ENCODE measurements at places on chromosomes 6 and 20.
A peak's percentile ranks its signal among the peaks of the same experiment; 100 is the strongest.

DNA sequence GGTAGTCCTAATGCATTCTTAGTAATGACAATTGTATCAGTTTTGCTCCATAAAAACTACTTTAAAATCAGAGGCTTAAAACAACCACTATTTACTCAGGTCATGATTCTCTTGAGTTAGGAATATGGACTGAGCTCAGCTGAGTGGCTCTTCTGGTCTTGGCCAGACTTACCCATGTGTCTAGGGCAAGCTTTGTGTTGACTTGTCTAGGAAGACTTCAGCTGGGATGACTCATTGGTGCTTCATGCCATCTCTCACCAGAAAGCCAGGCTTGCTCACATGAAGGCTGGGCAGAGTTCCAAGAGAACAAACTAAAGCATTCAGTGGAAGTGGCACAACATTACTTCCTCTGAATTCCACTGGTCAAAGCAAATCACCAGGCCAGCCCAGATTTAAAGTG, 155.3 kb downstream of the DHX35 start:
- DNase-seq, result no peak

GRCh38 chr6:30006170-30007131, 54.6 kb upstream of the POLR1H start:
- DNase-seq, result peak; percentile 5

DNA sequence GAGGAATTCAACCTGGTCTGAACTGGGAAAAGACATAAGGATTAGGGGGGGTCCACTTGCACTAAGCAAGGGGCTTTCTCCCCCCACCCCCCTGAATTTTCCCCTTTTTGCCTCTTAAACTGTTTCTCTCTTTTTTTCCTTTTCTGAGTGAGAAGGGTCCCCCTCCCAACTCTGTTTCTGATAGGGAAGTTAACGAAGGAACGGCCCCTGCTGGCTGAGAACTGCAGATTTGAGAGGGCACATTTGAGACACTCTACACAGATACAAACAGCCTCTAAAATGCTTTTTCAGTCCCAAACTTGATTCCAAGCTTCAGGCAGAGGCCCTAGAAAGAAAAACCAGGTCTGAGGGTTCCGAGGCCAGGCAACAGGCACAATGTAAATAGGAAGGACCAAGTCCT, 91.7 kb downstream of the JARID2 start:
- no peak for DNase-seq

DNA sequence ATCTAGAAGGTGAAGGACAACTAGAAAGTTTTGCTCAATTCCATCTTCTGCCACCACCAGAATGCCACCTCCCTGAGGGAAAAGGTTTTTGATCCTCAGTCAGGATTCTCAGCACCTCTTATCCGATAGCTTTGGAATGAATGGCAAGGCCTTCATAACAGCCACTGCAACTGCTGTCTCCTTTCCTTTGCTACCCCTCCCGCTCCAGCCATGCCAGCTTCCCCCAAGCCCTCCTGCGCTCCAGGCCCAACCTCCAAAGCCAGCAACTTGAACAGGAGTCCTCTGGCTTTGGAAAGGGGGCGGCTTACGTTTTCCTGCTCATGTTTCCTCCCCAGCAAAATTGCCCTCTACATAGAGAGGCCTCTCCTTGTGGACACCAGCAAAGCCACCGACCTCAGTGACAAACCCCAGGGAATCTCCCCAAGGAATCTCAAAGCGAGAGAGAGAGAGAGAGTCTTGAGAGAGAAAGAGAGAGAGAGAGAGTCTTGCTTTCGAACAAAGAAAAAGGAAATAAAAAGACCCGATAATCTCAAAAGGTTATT, 420 bp upstream of the BTN2A1 start:
- DNase-seq, result no peak

GRCh38 chr6:46014046-46014445, 1.6 kb downstream of the CLIC5 start:
- DNase-seq, result no peak

DNA sequence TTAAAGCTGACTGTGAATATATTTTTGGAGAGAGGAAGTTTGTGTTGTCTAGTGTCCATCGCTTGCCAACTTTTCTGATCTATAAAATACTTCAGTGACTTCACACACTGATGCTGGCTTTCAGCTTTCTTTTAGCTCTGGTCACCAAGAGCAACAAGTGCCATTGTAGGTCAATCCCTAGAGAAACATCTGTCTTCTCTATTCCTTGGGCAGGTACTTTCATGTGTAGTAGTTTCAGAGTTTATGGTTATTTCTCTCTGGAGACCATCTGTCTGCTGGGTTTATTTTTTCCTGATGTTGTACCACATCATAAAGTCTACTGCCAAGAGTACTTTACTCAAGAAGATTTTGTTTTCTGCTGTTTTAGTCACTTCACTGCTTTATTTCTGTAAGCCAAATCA, 249.9 kb downstream of the KHDC1L start:
- DNase-seq, result no peak

GRCh38 chr6:111796310-111796918, 76.8 kb downstream of the FYN start:
- no peak for DNase-seq

GRCh38 chr6:39084506-39084905, 30.5 kb downstream of the SAYSD1 start:
- no peak for DNase-seq

DNA sequence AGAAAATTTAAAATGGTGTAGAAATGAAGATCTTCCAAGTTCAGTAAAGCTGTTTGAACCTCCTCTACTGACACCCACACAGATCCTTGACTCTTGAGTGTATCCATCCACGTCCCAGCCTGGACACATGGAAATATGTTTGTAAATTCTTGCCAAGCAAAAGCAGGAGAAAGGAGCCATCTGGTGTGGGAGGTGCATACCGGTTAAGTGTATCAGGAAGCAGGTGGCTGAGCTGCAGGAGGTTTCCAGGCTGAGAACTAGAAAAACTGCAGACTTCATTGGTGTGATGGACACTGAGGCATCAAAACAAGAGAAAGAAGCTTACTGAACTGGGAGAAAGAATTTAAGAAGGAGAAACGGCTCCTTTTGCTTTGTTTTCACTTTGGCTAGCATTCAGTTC, 229.9 kb upstream of the GRIK2 start:
- no peak for DNase-seq

DNA sequence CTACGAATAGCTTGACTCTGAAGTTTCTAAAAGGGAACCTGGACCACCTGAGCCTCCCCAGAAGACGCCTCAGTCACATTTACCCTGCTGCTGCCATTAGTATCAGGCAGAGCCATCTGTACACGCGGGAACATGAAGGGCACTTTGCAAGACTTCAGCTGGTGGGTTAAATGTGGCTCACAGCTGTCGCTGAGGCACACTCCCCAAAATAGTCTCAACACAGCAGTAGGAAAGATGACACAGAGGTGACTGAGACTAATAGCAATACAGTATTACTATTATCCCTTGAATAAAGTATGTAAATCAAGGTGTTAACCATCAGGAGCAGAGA, 29.0 kb downstream of the PSMB1 start:
- no peak for DNase-seq

DNA sequence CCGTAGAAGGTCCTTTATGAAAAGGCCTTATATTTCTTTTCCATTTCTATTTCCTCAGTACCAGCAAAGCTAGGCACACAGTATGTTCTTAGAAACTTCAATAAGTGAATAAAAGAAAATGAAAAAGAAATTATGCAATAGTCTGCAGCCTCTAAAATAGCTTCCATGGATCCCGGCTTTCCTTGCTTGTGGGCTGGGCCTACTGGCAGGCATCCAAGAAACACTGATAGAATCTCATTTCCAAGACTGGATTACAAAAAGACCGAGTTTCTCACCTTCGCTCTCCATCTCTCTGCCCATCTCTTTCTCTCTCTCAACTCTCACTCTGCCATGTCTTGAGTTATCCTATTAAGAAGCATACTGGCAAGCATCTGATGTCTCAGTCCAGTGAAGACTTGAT, 187.5 kb upstream of the FKBP1C start:
- no peak for DNase-seq

- no peak for DNase-seq
Observed at GRCh38 chr6:47890326-47890875, 108.6 kb downstream of the OPN5 start.

DNA sequence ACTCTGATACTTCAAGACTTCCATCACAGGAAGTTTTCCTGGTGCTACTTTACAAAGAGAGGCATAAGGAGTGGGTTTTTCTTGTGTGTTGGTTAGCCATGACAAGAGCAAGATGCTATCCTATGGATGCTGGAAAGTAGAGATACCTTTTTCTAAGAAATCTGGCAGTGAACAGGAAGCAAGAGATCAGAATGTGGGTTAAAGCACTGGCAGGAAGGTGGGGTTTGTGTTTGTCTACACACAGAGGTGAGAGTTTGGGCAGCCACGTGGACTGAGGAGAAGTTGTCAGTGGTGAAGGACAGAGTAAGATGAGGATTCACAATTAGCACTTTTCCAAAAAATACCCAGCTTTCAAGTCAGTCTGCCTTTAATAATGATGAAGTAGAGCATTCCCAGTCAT, 17.9 kb downstream of the SLC2A12 start:
- DNase-seq, result no peak

GRCh38 chr6:130981409-130981808, 81.6 kb downstream of the EPB41L2 start:
- DNase-seq, result no peak

GRCh38 chr6:44166116-44166515, 7.5 kb downstream of the CAPN11 start:
- no peak for DNase-seq

DNA sequence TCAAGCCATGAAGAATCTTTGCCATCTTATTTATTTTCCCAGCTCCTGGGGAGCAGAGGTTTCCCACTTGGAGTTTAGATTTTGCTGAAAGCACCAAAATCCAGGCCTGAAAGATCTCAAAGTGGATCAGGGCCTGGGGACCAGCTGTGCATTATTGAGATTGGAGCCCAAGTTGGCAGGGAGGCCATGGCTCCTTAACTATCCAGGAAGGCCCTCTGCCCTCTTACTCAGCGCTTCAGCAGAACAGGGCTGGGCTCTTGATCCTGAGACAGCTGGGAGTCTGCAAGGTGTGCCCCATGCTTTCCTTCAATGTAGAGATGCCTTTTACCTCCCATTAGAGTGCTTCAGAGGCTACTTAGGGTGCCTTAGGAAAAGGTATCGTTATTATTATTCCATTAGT, 24.6 kb downstream of the FOXO3 start:
- DNase-seq, result no peak

GRCh38 chr6:8855411-8855810, 420.1 kb upstream of the SLC35B3 start:
- no peak for DNase-seq

GRCh38 chr6:5217356-5217755, 43.4 kb downstream of the LYRM4 start:
- no peak for DNase-seq

GRCh38 chr20:16069389-16070010, 503.7 kb downstream of the KIF16B start:
- no peak for DNase-seq

- no peak for DNase-seq
Observed at GRCh38 chr6:110534731-110535492, 58.5 kb upstream of the SLC22A16 start.

DNA sequence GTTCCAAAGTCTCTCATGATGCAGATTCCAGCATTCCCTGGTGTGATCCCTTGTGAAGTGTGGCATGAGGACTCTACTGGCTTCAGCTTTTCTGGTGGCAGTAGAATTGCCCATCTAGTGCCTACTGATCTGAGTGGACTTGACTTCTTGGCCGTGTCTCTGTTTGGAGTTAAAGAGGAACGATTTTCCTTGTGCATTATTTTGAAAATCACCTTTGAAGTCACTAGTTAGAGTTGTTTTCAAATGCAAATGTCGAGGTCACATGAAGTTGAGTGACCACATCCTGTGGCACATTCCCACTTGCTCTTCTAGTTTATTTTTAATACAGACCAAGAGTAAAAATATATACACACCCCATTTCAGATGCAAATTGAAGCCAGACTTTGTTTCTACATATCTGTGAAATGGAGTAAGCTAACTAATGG, 270.7 kb upstream of the TAB2 start:
- peak; percentile 39 for DNase-seq

- DNase-seq, result no peak
Observed at GRCh38 chr6:120764312-120764711, 570.0 kb downstream of the TBC1D32 start.

DNA sequence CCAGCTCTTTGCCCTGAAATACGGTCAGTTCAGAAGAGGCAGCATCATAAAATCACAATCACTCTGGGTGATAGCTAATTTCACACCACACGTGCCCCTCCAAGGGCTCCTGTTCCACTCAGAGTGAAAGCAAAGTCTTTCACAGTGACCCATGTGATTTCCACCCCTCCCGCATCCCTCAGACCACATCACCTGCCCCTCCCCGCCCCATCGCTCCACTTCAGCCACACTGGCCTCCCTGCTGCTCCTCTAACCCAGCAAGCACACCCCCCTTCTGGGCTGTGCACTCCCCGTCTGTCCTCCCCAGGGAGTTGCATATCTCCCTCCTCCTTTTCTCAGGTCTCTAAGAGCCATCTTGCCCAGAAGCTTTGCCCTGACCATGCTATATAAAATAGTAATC, 74.5 kb downstream of the PSMG4 start:
- DNase-seq, result no peak

- DNase-seq, result no peak
Observed at GRCh38 chr6:110712238-110712637, 103.0 kb downstream of the CDK19 start.

- DNase-seq, result peak; percentile 2
Observed at GRCh38 chr6:68634726-68635411, at the start of gene ADGRB3. Gene ADGRB3, plus strand, starts transcription at chr6:68635282. Its CDS starts 3,394 bp downstream, at chr6:68638676.

DNA sequence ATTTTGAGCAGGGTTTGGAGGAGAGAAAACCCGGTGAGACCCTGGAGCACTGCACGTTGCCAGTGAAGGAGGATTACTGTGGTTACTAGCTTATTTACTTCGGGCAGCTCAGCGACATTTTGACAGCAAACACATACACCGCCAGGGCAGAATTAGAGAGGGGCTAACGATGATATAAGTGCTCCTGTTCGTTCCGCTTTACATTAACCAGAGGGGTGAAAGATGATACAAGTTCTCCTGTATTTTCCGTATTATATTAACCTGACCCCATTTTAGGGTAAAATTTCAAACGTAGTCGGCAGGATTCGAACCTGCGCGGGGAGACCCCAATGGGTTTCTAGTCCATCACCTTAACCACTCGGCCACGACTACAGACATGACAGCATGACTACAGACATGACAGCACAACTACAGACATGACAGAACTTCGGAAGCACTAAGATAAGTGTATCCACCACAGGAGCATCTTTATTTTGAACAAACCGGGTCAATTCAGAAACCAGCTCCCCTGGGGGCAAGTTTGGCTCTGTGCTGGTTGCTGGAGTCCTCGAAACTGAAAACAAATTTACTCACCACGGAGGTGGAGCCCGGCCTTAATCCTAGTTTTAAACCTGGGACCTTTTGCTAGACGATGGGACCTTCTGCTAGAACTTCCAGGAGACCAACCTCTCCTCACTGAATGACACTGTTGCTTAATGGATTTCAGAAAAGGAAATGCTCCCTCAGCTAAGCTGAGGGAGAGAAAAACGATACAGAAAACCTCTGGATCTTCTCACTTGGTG, 80.4 kb upstream of the ZNF184 start:
- no peak for DNase-seq

All from T-helper 1 cell (primary cell).